ENCODE measurements at places on chromosomes 3 and 15.

DNA sequence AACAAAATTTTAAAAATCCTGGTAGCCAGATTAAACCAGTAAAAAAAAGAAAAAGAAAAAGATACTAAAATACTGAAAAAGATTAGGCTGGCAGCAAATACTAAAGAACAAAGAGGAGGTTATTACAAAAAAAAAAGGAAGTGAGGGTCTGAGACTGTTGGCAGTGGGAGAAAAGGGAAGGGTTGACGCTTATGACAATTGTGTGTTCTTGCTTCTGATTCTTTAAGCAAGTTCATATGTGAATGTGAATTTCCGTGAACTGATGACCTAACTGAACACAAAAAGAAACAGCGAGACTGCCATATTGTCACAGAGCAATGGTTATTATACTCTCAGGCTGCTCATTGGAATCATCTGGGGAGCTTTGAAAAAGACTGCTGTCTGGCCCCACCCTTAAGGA is 56.5 kb downstream of the ATP13A4 start:
- DNase-seq: no peak

GRCh38 chr3:69149586-69149985 is 27.2 kb upstream of the LMOD3 start:
- DNase-seq: no peak

DNA sequence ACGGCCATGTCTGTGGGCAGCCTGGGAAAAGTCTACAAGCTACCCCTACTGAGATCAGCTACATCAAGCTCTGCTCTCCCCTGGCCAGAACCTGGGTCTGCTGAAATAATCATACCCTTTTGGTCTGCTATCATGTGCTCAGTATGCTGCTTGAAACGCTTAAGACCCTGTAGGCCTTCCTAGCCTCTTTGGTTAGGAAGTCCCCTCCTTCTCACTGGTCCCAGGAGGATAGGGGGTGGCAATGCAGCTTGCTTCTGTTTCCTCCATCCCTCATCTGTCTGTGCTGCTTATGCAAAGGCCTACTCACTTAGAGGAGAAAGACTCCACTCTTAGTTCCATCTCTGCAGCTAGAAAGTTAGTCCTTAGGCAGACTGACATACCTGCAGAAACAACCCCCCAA is 118.2 kb upstream of the RASGRP1 start:
- no peak for DNase-seq

GRCh38 chr3:134462331-134462941 is 23.3 kb downstream of the ANAPC13 start:
- no peak for DNase-seq
